Neural crest cell (in vitro differentiated cells): ENCODE measurements at places on chromosomes 1 and 21. TPM values are rescaled to one million over a fixed set of nuclear protein-coding genes. Genes with fewer than 3 reads are reported as not detected.

- no peaks in the 10 kb centered on the region for H3K4me1 ChIP-seq
- no peak overlapping the region for H3K4me3 ChIP-seq
- no peak overlapping the region for H3K27ac ChIP-seq
- H3K36me3 ChIP-seq = no peaks in the 10 kb centered on the region
Measured at GRCh38 chr1:22282364-22282995, 139.6 kb upstream of the WNT4 start.

Gene SPOCD1
- total RNA-seq = 0.56 and 0.61 TPM in 2 replicates

Gene SLAMF6
- total RNA-seq = not detected in 2 replicates

Gene DNASE2B
- not detected in 2 replicates for total RNA-seq

GRCh38 chr1:166822385-166822784 lies 16.9 kb upstream of the POGK start:
- H3K27ac ChIP-seq = no peak overlapping the region
- H3K4me3 ChIP-seq = no peak overlapping the region
- H3K36me3 ChIP-seq = no peaks in the 10 kb centered on the region
- no peaks in the 10 kb centered on the region for H3K4me1 ChIP-seq
- H3K27me3 ChIP-seq = no peaks in the 10 kb centered on the region

Gene FOXJ3
- total RNA-seq = 40.2 and 42.7 TPM in 2 replicates

Gene SLAMF8
- not detected in 2 replicates for total RNA-seq

DNA sequence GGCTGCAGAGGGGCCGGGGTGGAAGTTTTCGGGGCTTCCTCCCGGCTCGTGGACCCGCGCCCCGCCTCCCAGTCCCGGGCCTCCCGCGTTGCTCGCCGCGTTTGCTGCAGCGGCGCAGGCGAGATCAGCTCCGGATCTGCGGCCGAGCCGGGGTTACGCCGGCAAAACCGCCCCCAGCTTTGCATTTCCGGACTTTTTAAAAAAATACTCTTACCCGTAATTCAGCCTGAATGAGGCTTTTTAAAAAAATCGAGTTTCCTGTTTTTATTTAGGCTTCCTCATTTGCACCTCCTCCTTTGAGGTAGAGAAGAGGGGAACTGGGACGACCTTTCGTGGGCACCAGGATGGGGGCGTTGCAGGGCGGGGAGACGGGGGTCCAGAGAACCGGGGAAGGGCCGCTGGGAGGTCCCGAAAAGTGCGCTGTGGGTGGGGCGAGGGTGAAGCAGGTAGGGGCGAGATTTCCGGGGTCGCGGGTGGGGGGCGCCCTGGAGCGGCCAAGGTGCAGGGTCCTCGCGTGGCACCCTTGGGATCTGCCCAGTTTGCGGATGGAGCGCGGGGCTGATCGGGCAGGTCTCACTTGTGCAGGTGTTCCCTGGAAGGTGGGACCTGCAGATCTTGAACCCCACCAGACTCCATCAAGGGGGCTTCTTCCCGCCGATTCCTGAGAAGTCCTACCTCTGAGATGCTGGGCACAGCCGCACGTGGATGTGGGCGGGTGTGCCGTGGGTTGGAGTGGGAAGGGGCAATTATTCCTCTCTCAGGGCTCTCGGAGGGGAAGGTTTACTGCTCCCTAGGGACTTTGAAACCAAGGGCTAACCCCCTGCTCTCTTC lies 1.1 kb downstream of the PIK3CD start:
- peaks cover 68% of the 10 kb centered on the region for H3K27me3 ChIP-seq
- no peak overlapping the region for H3K27ac ChIP-seq
- H3K4me1 ChIP-seq = peaks cover 6% of the 10 kb centered on the region
- no peaks in the 10 kb centered on the region for H3K36me3 ChIP-seq
- peak overlapping the region; percentile 65 for H3K4me3 ChIP-seq

Gene DNM3
- total RNA-seq = 3.5 and 3.9 TPM in 2 replicates
